Stimulated activated CD8-positive, alpha-beta memory T cell treated with anti-CD3 and anti-CD28 coated beads, Interleukin-2, amount 100 ng/mL, for 1 hour (primary cell): ENCODE measurements at places on chromosomes 11 and 22.

DNA sequence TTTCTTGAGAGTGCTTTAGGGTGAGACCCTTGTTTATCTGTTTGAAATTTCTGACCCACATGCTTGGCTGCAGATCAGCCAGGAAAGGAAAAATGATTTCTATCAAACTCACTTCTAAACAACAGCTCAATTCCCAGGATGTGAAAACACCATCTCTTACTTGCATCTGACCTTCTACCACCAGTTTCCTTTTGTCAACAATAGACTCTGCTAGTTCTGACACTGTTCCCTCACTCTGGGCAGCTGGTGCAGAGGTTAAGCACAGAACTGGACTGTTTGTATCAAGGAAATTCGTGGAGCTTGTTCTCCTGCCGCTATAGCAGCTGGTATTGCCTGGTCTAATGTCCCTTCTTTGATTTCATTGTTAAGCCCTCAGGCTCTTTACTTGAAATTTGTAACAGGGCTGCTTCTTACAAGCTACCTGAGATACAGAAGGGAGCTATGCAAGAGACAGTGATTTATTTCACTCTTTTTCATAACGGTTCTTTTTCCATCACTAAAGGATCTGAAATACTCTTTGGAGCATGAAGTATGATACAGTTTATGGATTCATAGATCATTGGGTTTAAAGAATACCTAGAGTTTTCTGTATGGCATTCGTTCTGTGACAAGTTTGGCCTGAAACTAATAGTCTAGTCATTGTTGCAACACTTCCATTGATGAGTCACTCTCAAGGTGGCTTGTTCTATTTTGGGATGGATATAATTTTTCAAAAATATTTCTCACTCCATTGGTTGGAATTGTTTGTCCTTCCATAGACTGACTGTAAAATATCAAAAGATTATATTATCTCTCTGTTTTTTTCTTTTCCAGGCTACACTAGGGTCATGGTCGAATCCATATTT lies 178.2 kb upstream of the ZC3H12C start:
- DNase-seq, result no peak

- DNase-seq, result no peak
Measured at GRCh38 chr11:10902301-10903063, 44.6 kb upstream of the ZBED5 start.

DNA sequence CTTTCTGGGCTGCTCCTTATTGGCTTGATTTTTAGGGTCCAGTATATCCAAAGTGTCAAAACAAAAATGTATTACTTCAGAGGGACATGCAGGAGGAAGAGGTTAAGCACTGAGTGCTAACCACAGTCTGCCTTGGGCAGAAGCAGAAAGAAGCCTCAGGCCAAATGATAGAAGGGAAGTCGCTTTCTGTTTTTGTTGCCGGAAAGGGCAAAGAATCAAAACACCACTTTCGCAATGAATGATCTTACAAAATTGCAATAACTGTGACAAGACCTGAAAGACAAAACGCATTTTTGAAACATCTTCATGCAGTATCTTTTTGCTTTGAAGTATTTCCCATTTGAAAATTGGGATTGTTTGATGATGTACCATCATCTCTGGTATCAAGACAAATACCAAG lies 70.1 kb upstream of the PICALM start:
- no peak for DNase-seq

- no peak for DNase-seq
Measured at GRCh38 chr11:118006153-118006534, 19.9 kb downstream of the IL10RA start.

DNA sequence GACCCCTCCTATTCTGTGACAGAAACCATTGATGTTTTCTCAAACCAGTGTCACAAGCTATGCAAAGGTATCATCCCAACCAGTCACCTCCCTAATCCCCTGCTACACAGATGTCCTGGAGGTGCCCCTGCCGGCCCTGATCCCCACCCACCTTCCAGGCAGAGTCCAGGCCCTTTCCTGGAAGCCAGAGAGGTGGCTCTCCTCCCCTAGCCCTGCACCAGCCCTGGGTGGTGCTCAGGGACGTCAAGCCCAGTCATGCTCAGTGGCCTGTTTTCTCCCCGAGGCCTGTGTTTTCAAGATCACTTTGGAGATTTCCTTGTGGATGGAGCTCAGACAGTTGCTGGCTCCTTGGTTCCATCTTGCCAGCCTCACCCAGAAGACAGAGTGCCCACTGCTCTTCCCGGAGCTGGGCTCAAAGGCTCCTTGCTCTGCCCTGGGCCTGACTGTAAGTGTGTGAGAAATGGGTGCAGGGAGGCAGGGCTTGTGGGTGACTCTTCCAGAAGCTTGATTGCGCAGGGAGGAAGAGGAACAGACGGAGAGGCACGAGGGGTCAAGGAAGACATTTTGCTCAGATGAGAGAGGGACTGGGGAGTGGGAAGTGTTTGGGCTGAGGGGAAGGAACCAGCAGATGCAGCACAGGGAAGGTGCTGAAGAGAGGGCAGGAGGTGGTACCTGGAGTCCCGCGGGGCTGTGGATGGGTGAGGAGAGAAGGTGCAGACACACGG lies 11.3 kb downstream of the P2RY6 start:
- no peak for DNase-seq

- no peak for DNase-seq
Measured at GRCh38 chr11:101030692-101031091, 98.9 kb downstream of the PGR start.

- no peak for DNase-seq
Measured at GRCh38 chr22:50673231-50674129, 857 bp downstream of the SHANK3 start.

DNA sequence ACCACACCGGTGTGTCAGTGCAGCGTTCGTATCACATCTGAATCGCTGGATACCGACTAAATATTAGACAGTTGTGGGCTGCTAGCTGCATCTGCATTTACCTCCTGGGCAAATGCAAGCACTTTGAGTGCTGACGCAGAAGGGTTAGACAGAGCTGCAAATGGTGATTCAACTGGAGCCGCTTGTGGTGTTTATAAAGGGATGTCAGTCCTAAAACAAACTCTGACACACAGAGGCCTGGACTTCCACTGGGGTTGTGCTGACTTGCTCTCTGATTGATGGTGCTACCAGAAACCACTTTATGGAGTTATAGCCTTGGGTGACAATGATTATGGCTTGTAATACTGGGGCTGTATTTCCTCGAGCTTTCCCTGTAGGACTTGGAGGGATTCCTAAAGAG lies 374.4 kb downstream of the NTM start:
- DNase-seq, result no peak

- DNase-seq, result no peak
Measured at GRCh38 chr11:23403210-23404185, 543.2 kb upstream of the CCDC179 start.

DNA sequence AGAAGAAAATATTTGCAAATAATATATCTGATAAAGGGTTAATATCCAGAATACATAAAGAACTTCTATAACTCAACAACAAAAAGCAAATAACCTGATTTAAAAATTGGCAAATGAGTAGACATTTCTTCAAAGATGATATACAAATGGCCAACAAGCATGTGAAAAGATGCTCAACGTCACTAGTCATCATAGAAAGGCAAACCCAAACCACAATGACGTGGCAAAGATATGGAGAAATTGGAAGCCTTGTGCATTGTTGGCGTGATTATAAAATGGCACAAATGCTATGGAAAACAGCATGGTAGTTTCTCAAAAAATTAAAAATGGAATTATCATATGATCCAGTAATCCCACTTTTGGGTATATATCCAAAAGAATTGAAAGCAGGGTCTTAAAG lies 466.3 kb downstream of the TBC1D22A start:
- DNase-seq, result no peak

GRCh38 chr22:39364714-39365491 lies 15.1 kb downstream of the SYNGR1 start:
- DNase-seq, result no peak

DNA sequence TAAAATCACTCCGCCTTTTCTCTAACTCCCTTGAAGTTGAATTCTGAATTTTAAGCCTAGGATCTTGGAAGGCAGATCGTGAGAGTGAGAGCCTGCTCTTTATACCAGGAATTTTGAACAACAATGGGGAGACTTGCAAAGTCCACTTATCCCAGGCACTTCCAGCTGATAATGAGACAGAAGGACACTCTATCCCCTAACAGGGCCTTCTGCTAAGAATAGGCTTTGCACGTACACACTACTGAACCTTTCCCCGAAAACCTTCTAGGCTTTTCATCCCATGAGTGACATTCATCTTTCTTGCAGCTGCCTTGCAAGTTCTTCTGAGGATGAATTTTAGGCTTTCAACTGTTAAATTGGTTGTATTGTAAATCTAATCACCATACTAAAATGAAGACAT lies 44.0 kb upstream of the WT1 start:
- no peak for DNase-seq

DNA sequence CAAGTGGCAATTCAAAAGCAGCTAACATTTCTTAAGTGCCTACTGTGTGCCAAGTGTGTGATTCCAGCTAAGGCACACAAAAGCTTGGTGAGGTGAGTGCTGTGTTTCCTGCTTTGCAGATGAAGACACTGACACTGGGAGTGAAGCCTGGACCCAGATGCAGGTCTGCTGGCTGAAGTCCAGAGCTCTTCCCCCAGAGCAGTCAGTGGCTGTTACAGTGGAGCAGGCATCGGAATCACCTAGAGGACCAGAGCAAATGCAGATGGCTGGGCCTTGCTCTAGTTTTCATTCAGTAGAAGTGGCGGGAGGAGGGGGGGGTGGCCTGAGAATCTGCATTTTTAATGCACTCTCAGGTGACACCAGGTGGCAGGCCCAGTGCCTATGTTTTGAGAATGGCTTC lies 342.3 kb downstream of the CADM1 start:
- no peak for DNase-seq

GRCh38 chr11:70663815-70664214 lies 265.5 kb downstream of the CTTN start:
- DNase-seq, result no peak

- no peak for DNase-seq
Measured at GRCh38 chr22:44520465-44521094, 22.5 kb upstream of the RTL6 start.

GRCh38 chr11:20949585-20949984 lies 280.2 kb downstream of the NELL1 start:
- no peak for DNase-seq

DNA sequence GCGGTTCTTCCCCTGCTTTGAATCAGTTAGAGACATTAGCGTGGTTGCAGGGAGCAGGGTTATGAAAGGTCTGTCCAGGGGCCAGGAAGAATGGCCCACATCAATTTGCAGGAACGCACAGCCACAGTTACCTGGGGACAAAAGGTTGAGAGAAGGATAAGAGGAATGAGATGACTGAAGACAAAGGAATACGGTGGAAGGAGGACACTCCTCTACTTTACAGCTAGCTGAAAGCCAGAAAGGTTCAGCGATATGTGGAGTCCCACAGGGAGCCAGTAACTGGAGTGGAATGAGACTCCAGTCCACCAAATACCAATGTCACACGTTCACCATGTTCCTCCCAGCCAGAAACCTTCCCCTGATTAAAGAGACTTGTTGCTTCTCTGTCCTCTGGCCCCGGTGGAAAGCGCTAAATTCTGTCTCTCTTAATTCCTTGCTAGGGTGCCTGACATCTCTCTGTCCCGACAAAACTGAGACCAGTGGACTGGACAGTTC lies 10.7 kb downstream of the XNDC1N start:
- DNase-seq, result no peak

DNA sequence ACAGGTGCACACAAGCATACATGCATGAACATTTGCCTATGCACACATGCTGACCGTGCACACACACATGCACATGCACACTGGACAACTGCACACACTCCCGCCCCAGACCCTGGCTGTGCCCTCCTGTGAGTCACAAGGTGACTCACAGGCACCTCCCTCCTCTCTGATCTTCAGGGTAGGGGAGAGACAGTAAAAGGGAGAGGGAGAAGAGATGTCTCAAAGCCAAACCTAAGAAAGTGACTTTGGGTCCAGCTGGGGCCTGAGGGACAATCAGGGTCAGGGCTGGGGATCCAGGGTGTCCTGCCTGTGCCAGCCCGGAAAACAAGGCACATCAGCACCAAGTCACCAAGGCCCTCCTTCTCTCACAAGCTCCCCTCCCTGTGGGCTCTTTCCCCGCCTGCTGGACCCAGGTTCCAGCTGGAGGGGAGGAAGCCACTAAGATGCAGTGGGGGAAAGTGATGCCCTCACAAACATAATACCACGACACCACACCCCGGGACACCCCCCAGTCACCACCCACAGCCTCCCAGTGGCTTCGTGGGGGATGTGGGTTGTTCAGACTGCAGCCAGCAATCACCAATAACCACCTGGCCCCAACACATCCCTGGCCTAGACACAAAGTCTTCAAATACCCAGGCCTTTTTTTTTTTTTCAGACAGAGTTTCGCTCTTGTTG lies 39.3 kb downstream of the PDGFB start:
- peak; percentile 25 for DNase-seq

DNA sequence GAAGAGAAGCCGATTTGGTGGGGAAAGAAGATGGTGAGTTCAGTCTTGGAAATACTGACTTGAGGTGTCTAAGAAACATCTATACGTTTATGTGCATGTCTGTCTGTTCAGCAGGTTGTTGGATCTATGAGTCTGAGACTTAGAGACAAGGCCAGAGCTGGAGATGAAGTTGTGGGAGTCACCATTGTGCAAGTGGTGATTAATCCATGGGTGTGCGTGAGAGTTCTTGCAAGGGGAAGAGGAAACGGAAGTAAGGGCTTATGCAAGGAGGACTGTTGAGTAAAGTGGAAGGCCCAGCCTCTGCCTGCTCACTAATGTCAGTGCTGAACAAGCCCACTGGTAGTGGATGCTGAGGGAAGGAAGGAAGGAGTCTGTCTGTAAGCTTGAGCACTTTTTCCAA lies 9.7 kb downstream of the TMEM45B start:
- DNase-seq, result no peak

GRCh38 chr11:8788616-8789015 lies 106.0 kb downstream of the RPL27A start:
- no peak for DNase-seq

DNA sequence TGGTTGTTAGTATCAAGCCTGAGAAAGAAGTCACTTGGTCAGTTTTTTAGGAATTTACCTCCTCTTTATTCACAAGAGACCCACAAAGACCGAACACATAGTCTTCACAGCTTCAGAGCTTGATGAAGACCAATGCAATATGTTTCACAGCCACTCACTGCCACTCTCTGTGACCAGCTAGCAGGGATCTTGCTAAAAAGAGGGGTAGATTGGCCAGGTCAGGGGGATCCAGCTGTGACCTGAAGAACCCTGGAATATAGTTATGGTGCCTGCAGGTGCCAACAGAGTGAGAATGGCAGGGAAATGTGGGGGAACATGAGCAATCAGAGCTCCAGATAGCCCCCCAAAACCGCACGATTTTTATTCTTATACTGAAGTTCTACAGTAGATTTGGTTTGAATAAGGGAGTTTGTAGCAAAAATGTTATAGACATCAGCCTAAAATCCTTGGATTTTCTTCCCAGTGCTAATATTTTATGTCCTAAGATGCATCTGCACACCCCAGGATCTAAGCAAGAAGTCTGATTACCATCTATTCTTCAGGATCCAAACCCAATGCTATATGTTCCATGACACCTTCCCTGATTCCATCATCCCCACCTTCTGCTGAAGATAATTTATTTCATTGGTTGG lies 8.7 kb downstream of the POU2AF1 start:
- DNase-seq, result no peak

DNA sequence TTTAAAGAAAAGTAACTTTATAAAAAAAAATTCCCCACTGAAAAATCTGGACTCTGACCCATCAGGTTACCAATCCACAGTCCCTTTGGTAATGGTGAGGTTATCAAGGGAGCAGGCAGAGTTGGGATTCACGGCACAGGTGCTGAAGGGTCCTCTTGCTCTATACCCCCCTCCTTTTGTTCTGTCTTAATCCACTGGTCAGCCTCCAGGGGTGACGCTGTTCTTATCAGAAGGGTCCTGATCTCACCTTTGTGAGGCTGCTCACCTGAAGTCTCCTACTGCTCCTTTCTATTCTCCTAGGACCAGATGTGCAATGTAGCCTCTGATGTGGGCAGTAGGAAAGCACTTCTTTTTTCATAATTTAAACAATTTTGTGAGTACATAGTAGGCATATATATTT lies 80.6 kb upstream of the E2F8 start:
- no peak for DNase-seq
